M059J (cell line): ENCODE measurements at places on chromosomes 16 and 17.
A peak's percentile ranks its signal among the peaks of the same experiment; 100 is the strongest.

DNA sequence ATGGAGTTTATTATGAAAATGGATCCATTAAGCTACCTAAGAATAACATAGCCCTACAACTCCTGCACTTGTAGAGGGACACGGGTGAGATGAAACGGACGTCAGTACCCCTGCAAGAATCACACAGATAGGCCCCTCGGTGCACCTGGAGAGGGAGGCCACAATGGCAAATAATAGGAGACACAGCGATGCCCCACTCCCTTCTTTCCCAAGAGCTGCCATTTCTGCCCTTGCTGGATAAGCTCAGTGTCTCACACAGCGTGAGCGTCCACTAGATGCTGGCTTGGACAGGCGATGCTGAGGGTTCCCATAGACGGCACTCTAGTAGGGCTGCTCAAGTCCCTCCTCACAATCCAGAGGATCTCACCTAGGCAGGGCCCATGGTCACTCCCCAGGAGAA, 67.8 kb downstream of the ADCY9 start:
- no peak for DNase-seq

GRCh38 chr17:55348749-55349354, 72.8 kb downstream of the MMD start:
- DNase-seq = peak; percentile 56

DNA sequence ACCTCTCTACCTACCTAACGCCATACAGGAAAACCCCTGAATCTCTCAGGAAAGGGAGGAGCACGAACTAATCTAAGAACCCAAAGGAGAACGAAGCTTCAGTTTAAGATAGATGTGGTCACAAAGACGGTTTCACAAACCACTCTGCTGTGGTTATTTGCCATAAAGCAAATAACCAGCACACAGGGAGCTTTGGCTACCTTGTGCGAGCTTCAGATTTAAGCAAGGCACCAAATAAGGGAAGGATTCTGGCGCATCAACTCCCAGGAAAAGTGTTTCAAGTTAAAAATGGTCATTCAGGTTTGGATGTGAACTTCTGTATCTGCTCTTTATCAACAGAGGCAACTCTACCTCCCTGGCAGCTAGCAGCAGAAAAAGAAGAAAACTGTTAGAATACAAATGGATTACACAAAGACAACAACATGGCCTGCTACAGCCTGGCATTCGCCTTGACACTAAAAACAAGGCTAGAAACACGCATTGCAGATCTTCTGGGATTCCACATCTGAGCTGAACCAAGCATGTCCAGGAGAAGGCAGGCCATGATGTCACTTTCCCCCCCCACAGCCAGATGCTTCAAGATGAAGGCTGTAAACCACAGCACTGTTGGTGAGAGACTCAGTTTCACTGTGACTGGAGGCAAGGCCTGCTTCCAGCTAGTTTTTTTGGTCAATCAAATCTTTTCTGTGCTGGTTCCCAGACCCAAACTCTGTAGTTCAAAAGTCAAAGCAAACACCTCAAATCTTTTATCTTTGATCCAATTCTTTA, 43.6 kb downstream of the SMG6 start:
- DNase-seq = no peak

DNA sequence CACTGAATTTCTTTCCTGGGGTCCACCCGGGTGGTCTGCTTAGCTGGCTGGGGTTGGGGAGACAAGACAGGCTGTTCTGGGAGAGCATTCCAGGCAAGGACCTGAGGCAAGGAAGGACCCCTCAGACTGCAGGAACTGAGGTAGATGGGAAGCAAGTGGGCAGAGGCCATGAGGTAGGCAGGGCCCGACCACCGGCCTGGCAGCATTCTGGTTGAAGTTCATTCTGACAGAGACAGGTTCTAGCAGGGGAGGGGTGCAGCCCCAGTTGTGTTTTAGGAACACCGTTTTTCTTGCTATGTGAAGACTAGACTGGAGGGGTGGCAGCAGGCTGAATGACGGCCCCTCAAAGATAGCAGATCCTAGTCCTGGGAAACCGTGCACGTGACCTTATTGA, 17.5 kb downstream of the B9D1 start:
- DNase-seq = no peak

GRCh38 chr17:14815079-14815478, 450.0 kb downstream of the PMP22 start:
- DNase-seq = no peak

DNA sequence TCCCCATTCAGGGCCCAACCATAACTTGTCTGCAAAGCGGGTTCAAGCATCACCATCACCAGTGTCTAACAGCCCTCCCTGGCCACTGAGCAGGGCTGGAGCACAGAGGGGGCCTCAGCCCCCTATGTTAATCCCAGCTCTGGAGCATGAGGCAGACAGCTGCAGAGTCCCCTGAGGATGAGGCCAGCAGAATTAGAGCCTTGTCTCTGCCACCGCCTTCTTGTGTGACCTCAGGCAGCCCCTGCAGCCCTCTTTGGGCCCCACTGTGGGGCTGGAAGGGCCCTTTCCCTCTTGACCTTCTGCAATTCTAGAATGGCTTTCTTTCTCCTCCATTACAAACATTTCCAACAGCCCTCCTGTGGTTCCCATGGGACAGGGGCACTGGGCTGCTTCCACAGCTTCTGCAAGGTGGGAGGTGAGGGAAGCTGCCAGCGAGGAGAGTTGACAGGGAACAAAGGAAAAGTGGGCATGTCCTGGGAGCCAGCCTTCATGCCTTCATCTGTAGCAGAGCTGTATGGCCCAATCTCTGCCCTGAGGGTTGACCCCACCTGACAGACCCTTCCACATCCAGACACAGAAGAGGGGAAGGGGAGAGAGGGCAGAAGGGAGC, 65.7 kb downstream of the TMEM132E start:
- no peak for DNase-seq

GRCh38 chr16:69064764-69065313, 40.6 kb upstream of the HAS3 start:
- DNase-seq = peak; percentile 40

GRCh38 chr16:8548166-8548565, 42.1 kb downstream of the TMEM114 start:
- no peak for DNase-seq

DNA sequence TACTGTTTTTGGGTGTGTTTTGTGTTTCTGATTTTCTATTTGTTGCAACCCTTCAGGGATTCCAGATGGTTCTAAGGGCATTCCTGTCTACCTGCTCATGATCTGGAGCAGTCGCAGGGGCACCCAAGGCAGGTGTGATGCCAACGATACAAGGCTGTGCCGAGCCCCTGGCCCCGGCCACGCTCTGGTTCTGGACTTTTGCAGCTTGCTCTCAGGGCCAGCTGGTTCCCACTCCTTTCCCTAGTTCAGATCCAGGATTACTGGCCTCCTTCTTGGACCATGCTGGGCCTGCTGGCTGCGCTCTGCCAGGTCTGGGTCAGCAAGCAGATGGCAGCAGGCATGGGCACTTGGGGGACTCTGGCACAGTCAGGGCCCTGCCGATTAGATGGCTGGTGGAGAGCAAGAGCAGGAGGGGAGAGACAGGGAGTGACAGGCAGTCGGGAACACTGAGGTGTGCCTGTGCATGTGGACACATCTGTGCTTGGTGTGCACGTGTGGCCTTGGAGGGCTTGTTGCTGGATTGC, 15.2 kb upstream of the RAP1GAP2 start:
- DNase-seq = no peak

GRCh38 chr17:40564883-40565768, at the start of gene CCR7:
Gene CCR7, minus strand, starts transcription at chr17:40565472. Its CDS starts 63 bp downstream, at chr17:40565409.
- no peak for DNase-seq

GRCh38 chr17:63700528-63701455, 867 bp upstream of the LIMD2 start:
- DNase-seq = no peak

- DNase-seq = no peak
These were observed 62.9 kb downstream of the MRC2 start for GRCh38 chr17:62690168-62690897.

DNA sequence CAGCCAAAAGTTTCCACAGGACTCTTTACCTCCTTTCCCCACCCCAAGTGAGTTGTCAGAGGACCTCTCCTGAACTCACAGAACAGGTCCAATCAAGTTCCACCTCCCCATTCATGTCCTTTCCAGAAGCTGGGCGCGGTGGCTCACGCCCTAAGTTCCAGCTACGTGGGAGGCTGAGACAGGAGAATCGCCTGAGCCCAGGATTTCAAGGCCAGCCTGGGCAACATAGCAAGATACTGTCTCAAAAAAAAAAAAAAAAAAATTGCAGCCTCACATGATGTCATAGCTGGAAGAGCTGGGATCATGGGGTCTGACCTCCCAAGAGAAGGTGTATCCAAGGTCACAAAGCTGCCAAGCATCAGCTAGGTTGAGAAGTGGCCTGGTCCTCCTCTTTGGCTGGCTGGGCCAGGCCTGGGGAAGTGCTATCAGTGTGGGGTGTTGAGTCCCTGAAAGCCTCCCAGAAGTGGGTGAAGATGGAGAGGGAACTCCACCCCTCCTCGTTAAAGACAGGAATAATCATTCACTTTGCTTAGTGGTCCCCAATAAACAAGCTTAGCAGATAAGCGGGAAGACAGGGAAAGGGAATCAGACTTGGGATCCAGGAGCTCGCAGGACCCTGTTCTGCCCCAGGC, 5.5 kb upstream of the MNT start:
- DNase-seq = peak; percentile 25

DNA sequence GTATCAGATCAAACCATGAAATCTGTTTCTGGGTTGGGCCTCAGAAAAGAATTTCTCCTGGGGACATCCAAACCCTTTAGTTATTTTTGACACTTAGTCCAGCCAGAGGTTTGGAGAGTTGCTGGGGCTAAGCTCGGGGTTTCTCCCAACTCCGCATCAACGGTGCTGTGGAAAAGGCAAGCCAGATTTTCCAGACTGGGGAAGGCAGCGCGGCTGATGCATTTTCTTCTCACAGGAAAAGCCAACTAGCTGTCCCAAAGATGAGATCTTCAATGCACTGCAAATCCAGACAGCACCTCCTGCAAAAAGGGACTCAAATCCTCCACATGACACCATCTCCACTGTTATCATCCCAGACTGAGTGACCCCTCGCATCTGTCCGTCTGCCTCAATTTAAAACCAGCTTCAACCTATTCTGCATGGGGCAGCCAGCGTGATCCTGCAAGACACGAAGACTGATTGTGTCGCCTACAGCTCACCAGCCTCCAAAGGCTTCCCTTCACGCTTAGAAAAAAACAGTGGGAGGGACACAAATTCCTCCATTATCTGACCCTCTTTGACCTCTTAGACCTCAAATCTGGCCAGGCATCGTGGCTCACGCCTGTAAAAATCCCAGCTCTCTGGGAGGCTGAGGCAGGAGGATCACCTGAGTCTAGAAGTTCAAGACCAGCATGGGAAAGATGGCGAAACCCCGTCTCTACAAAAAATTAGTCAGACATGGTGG, 62.0 kb downstream of the GAS7 start:
- no peak for DNase-seq

DNA sequence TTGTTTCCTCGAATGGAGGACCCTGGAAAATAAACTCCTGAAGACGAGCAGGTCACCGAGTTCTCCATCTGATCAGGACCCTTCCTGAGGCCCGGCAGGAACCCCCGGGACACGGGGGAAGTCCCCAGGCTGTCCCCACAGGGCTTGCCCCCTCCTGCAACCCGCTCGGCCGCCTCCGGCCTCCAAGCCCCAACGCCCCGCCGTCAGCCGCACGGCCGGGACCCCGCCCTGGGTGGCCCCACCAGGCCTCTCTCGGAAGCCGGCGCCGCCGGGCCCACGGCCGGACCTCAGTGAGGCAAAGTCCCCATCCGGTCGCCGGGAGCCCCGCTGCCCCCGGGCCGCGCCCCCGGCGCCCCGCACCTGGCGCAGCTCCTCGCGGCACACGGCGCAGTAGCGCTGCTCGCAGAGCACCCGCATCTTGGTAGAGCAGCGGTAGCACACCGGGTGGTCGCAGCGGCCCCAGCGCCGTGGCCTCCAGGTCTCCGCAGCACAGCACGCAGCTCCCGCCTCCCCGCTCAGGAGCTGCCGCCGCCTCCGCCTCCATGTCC, 383 bp downstream of the ZNF598 start:
- no peak for DNase-seq

DNA sequence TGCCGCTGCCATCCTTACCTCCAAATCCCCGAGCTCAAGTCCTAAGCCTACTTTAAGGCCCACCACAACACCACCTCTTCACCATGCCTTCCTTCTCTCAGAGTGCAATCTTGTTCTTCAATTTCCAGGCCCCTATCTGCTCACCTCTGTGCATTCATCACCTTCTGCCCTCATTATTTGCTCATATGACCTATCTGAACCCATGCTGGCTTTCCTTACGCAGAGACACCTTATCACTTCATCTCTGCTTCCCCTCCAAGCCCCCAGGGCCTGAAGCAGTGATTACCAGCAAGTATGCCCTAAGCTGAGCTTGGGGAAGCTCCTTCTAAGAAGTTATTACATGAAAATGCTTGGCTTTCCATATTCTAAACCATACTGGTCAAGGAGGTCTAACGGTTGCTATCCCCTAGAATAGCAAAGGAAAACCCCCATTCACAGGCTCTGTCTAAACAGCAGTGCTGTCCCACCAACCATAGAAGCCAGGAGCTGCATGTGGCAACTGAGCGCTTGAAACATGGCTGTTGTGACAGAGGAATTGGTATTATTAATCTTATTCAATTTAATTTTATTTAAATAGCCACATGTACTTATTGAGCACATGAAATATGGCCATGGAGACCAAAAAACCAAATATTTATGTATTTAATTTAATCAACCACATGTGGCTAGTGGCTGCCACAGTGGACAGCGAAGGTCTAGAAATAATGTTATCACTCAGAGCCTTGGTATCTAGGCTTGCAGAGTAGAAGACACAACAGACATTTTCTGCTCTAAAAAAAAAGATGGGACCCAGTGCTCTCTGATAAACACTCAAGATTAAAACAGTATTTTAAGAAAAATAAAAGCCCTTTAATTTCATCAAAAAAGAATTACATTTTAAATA, 13.9 kb downstream of the USP7 start:
- DNase-seq = no peak

GRCh38 chr17:79781736-79782575, 4.0 kb downstream of the CBX2 start:
- no peak for DNase-seq

GRCh38 chr16:17453364-17454038, 17.3 kb downstream of the XYLT1 start:
- no peak for DNase-seq

DNA sequence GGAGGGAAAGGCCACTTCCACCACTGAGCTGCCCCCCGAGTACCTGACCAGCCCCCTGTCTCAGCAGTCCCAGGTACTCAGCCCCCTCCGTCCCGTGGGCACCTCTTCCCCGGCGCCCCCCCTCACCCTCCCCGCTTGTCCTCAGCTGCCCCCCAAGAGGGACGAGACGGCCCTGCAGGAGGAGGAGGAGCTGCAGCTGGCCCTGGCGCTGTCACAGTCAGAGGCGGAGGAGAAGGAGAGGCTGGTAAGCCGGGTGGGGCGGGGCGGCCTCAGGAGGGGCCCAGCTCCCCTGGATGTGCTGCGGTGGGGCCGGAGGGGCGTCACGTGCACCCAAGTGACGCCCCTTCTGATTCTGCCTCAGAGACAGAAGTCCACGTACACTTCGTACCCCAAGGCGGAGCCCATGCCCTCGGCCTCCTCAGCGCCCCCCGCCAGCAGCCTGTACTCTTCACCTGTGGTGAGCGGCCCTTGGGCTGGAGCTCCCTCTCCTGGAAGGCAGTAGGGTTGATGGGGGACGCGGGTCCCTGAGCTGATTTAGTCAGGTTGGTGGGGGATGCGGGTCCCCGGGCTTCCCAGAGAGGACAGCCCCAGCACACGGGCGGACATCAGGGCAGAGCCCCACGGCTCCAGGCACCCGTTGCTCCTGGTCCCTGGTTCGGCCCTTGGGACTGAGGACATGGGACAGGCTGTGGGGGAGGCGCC, 9.5 kb upstream of the MRPL12 start:
- no peak for DNase-seq

- no peak for DNase-seq
These were observed 24.9 kb upstream of the CDC42EP4 start for GRCh38 chr17:73336408-73337329.
